WERI-Rb-1 (cell line): ENCODE measurements at places on chromosomes 12 and 14.

GRCh38 chr12:101207086-101207780, 2.8 kb downstream of the SLC5A8 start:
- no peak for DNase-seq

- DNase-seq, result no peak
Measured at GRCh38 chr14:68665131-68665530, 127.7 kb downstream of the ZFP36L1 start.

GRCh38 chr12:94269316-94269999, 121.1 kb downstream of the PLXNC1 start:
- DNase-seq, result no peak

GRCh38 chr12:68450947-68451260, 118.7 kb upstream of the MDM1 start:
- DNase-seq, result no peak

- DNase-seq, result no peak
Measured at GRCh38 chr12:56644654-56645053, 1.1 kb downstream of the ATP5F1B start.

DNA sequence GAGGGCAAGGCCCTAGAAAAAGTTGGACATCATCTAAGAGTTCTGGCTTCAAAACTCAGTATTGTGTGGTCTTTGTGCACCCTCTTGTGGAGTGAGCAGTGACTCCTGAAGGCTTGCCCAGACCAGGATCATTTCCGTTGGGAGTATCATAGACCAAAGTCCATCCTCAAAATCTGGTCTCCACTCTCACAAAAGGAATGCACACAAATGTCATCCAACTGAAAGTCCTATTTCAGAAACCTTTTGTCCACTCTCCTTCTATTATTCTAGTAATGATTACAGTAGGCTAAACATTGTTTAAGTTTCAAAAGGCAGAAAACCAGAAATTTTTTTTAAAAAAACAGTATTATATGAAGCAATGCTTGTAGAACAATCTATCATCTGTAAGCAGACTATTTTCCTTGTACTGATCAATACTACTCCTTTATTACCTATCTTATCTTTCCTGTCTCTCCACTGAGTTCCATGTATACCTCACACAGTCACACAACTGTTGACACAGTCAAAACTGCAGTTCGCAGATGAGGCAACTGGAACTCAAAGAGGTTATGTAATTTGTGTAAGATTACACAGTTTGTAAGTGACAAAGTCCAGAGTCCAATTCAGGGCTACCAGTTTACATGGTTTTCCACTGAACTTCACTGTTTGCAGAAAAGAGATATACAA, 41.4 kb downstream of the COX16 start:
- peak; percentile 57 for DNase-seq

- DNase-seq, result no peak
Measured at GRCh38 chr14:32296366-32296765, 32.7 kb upstream of the AKAP6 start.

- DNase-seq, result no peak
Measured at GRCh38 chr14:77248666-77249065, 22.3 kb downstream of the NGB start.

GRCh38 chr12:68119250-68119649, 40.3 kb downstream of the IFNG start:
- DNase-seq, result no peak

- no peak for DNase-seq
Measured at GRCh38 chr12:119071638-119072231, 90.4 kb downstream of the SRRM4 start.

- no peak for DNase-seq
Measured at GRCh38 chr14:100256339-100256895, 17.5 kb downstream of the YY1 start.

- no peak for DNase-seq
Measured at GRCh38 chr12:82805812-82806497, 119.2 kb downstream of the TMTC2 start.

- DNase-seq, result peak; percentile 92
Measured at GRCh38 chr12:30989754-30990153, 63.2 kb downstream of the TSPAN11 start.

- peak; percentile 77 for DNase-seq
Measured at GRCh38 chr12:106136263-106136662, 2.5 kb downstream of the NUAK1 start.

GRCh38 chr12:123398177-123398549, 14.2 kb downstream of the KMT5A start:
- DNase-seq, result no peak

DNA sequence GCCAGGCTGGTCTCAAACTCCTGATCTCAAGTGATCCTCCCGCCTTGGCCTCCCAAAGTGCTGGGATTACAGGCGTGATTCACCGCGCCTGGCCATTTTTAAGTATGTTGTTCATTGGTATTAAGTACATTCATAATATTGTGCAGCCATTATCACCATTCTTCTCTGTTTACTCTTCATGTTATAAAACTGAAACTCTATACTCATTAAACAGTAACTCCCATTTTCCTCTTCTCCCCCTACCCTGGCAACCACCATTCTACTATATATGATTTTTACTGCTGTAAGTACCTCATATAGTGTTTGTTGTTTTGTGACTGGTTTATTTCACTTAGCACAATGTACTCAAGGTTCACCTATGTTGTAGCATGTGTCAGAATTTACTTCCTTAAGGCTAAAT, 23.1 kb downstream of the METAP2 start:
- no peak for DNase-seq

- no peak for DNase-seq
Measured at GRCh38 chr12:119649202-119649808, 18.6 kb upstream of the PRKAB1 start.

GRCh38 chr12:26872625-26873024, 39.6 kb upstream of the ITPR2 start:
- DNase-seq, result no peak

GRCh38 chr14:47526591-47527244, 148.7 kb downstream of the MDGA2 start:
- DNase-seq, result no peak

DNA sequence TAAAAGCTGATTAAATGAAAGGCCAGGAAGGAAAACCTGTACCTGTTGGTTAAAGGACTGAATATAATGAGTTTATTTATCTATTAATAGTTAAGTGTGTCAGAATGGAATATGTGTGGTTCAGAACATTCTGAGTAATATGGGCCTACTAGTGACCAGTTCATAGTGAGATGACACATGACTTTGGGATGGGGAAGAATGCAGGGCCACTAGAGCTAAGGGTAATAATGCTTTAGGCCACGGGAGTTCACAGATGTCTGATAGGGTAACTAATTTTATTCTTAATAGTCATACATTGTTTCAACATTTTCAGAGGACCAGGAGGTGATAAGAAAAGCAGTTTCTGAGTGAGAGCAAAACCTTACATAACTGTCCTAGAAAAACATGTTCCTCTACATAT, 247.8 kb upstream of the OR4E1 start:
- DNase-seq, result no peak

DNA sequence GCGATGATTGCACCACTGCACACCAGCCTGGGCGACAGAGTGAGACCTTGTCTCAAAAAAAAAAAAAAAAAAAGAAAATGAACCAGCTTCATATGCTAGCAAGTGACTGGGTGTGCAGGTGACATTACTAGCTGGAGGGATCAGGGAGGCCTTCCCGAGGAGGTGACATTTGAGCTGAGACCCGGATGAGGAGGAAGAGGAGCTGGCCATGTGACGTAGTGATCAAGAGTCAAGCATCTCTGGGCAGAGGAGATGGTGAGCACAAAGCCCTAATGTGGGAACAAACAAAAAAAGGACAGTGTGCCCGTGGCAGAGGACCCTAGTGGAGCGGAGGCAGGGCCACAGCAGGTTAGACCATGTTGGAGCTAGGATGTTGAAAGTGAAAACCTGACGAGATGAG, 3.5 kb upstream of the PTPN6 start:
- DNase-seq, result no peak
